ENCODE measurements at places on chromosomes 11 and 22.

GRCh38 chr11:8911029-8911823 lies at the start of gene AKIP1:
AKIP1 (plus strand) TSS chr11:8911189; CDS start chr11:8911450, 261 bp downstream.
- peak; percentile 81 for DNase-seq

GRCh38 chr11:115578275-115578674 lies 74.1 kb upstream of the CADM1 start:
- no peak for DNase-seq

DNA sequence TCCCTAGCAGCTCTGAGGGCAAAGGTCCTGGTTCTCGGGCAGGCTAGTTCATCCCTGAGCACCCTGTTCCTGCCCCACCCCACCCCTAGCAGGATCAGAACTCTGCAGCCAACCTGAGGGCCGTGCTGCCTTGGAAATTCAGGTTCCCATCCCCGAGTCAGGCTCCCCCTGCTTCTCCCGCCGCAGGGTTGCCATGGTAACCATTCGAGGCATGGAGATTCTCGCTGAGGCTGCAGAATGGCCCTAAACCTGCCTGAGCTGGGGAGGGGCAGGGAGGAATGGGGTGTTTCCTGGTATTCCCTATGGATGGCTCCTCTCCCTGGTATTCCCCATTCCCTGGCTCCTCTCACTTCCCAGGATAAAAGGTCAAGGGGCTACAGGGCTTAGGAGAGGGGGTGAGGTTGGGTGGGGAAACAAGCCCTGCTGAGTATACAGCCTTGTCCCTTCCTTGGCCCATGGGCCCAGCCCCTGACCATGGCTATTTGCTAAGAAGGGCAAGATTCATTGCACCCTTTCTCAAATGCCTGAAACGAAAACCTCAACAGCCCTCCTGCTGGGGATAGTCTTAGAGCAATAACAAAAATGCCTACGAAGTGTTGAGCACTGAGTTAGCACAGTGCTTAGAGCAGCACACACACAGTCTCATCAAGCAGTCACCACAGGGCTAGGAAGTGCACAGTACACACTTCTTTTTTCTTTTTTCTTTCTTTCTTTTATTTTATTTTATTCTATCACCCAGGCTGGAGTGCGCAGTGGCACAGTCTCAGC lies 58.7 kb downstream of the CHST1 start:
- no peak for DNase-seq

GRCh38 chr11:124935548-124936514 lies at the start of gene HEPACAM:
HEPACAM (minus strand) TSS chr11:124936047; CDS start chr11:124936006, 41 bp downstream.
- DNase-seq, result no peak

GRCh38 chr11:114386545-114386944 lies 13.8 kb downstream of the C11orf71 start:
- DNase-seq, result no peak

DNA sequence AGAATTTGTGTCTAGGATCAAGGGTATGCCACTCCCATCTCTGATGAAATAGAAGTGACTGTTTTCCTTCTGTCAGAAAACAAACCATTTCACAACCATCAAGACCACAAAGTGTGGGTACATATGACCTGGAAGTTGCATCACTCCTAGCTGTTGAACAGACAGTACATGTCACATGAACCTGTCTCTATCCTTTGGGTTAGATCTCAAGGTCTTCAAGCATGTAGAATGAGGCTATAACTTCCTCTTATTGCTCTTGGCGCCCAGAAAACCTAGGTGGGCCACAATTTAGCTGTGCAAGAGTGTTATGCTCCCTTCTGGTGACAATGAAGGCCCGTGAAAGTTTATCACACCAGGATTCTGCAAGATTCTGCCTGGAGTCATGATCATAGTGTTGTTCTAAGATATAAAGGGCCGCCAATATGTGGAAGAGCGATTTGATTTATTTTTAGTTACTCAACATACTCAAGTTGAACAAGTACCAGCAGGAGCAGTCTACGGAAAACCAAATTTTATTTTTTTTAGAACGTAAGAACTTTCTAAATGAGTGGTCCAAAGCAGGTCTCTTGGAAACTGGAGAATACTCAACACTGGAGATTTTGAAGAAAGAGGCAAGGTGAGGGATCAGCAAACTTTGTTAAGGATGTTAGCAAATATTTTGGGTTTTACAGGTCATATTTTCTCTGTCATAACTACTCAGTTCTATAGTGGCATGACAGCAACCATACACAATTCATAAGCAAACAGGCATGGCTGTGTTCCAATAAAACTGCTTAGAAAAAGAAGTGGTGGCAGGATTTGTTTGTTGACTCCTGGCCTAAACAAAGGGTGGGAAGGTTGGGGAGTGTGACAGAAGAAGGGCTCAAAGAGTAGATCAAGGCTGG lies 101.8 kb downstream of the USP35 start:
- DNase-seq, result no peak

DNA sequence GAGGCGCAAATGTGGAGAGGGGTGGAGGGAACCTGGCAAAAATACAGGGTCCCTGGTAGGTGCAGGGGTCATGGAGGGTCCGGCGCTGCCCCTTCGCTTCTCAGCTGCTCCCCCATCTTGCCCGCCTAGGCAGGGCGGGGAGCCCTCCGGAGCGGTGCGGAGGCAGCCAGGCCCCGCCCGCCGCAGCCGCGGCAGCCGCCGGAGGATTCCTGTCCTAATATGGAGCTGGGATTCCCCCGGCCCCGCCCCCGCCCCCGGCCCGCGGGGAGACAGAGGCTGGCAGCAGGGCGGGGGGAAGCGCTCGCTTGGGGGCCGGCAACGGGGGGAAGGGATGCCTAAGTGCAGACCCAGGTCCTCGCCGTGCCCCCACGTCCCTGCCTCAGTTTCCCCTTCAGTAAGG lies 1.0 kb upstream of the NPAS4 start:
- DNase-seq, result no peak

DNA sequence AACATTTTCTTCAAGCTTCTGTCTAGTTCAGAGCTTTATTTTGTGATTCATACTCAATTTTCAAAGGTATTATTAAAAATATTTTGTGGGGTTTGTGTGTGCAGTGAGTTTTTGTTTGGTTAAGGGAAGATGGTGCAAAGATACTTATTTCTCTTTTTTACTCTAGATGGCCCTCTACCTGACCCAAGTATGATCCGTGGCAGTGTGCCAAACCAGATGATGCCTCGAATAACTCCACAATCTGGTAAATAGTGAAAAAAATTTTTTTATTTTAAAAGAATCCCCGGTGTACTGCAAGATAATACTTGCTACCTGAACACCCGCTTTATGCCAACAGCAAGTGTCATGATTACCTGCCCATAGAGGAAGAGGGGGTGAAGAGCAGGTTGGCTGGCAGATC lies 54.2 kb downstream of the EP300 start:
- no peak for DNase-seq

DNA sequence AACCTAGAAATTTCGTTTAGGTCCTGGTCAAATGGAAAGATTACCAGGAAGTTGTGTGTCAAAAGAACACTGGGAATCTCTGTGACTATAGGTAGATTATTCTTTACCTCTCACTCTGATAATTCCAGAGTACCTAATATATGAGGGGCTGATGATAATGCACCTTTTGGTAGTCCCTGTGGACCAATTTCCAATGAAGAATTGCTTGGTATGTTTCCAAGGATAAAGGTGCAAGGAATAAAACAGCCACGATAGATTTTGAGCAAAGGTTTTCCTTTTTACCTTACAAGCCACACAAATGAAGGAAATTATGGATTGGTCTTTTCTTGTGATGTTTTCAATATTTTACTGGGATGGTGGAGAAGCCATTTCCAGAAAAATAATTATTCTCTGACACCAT lies at the start of gene OR8H1:
TSS of gene OR8H1 (minus strand) at position 101 of the 400 bp plus-strand sequence. CDS start 1,192 bp downstream, outside the sequence.
- DNase-seq, result no peak

GRCh38 chr11:17408641-17409040 lies 20.2 kb upstream of the KCNJ11 start:
- no peak for DNase-seq

- no peak for DNase-seq
Observed at GRCh38 chr22:20026204-20026908, 5.4 kb downstream of the TANGO2 start.

DNA sequence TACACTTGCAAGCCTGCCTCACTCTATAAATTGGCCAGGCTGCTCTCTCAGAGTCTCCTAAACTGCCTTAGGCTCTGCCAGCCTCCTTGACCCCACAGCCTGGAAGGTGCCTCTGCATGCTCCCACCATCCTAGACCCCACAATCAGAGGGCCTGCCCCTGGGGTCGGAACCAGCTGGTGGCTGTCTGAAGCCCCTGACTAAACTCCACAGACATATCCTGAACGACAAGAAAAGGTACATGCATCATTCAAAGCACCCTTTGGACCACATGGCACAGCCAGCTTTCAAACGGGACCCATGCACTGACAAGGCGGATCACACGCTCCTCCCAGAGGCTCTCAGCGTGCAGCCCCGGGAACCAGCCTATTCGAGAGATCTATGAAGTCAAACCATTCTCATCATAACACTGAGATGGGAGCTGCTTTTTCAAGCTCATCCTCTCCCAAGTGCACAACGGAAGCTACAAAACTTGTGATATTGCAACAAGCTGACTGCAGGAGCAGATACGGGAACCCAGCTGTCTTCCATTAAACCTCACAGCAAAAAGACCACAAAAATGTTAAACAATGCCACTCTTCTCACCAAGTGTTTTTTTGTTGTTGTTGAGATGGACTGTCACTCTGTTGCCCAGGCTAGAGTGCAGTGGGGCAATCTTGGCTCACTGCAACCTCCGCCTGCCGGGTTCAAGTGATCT lies 8.1 kb downstream of the SHANK2 start:
- DNase-seq, result no peak

DNA sequence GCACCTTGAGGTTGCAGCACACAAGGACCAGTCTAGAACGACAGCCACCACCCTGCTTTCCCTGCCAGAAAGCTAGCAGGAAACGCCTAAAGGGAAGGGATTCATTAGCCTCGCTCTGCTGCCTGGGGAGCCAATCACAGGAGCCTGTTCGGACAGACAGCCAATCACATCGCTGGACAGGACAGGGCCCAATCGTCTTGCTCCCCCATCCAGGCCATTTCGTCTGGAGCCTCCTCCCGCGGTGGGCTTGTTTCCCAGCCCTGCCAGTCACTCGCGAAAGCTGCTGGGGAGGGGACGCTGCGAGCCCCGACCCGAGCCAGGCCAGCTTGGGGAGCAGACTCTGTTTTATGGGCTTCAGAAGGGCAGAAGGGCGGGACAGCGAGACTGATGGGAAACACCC lies 79.8 kb upstream of the NCAM1 start:
- no peak for DNase-seq

GRCh38 chr22:47402876-47403525 lies 640.6 kb downstream of the TBC1D22A start:
- no peak for DNase-seq

DNA sequence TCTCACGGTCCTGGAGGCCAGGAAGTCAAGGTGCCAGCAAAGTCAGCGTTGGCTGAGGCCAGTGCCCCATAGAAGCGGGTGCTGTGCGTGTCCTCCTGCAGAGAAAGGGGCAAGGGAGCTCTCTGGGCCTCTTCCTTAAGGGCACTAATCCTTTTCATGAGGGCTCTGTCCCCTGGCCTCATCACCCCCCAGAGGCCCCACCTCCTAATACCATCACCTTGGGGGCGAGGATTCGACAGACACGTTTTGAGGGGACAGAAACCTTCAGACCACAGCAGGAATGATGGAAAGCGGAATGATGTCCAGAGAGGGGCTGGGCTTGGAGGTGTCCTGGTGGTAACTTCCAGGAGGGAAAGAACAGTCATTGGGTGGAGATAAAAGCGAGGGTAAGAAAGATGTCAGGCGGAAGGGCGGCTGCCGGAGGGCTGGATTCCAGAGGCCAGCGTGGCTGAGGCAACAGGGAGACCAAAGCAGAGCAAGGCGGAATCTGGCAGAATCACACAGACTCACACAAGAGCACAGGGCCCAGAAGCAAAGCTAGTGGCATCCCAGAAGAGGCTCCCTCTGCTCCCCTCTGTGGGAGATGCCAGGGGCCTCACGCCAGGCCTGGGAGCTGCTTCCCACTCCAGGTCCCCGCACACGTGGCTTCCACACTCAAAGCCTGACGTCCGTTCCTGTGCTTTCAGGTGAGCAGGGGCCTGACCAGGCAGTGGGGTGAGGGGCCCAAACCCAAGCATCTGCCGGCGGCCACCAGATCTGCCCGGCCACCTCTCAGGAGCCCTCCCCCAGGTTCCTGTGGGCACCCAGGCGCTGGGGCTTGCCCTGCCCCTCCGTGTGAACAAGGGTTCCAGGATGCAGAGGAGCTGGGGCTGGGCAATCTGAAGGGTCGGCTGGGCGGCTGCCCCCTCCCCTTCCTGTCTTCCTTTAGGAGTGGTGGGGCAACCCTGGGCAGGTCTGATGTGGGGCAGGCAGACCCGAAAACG lies 784.5 kb downstream of the BRD1 start:
- no peak for DNase-seq

- DNase-seq, result no peak
Observed at GRCh38 chr11:113484223-113484622, 9.0 kb upstream of the DRD2 start.

- no peak for DNase-seq
Observed at GRCh38 chr11:115324581-115325432, 179.4 kb downstream of the CADM1 start.

GRCh38 chr11:63985812-63986155 lies 454 bp upstream of the OTUB1 start:
- peak; percentile 46 for DNase-seq

- no peak for DNase-seq
Observed at GRCh38 chr22:20558534-20558933, 51.1 kb downstream of the MED15 start.

- DNase-seq, result no peak
Observed at GRCh38 chr11:32033067-32033466, 57.8 kb upstream of the RCN1 start.

GRCh38 chr11:1392111-1392510 lies 2.4 kb downstream of the BRSK2 start:
- no peak for DNase-seq

DNA sequence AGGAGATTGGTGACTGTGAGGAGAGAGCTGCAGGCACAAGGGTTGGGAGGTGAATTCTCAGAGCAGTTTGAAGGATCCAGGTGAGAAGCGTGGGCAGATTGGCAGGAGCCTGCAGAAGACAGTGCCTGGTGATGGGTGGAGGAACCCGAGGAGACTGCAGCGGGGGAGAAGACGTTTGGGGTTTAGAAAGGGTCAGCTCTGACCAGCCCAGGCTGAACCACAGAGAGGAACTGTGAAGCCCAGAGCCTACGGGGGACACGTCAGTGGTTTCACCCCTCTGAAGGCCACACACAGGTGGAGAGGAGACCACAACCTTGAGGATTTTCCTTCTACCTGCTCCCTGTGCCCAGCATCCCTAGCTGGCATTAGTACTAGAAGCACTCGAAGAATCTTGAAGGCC lies 154.8 kb upstream of the TBCEL start:
- DNase-seq, result no peak

GRCh38 chr22:27809700-27810608 lies 8.4 kb upstream of the MN1 start:
- DNase-seq, result no peak

DNA sequence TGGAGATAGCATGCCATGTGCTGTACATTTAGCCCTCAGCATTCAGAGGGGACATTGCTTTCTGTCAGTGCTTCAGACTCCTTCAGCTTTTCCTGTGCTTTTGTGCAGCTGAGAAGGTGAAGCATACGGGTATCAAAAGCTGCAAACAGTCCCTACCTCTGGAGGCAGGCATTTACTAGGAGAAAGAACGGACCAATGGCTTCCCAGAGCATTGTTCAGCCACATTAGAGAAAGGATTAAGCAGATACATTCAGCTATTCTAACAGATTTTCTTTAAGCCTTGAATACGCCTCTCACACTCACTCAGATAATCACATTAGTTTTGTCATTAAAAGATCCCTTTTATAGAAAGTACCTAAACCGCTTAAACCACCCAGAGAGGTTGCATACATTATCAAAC lies 80.7 kb upstream of the FAM181B start:
- no peak for DNase-seq

GRCh38 chr11:82747471-82747870 lies 13.8 kb upstream of the FAM181B start:
- DNase-seq, result no peak

- no peak for DNase-seq
Observed at GRCh38 chr11:72112978-72113808, 698 bp upstream of the ANAPC15 start.
